ENCODE measurements at places on chromosomes 2 and 18.
A peak's percentile ranks its signal among the peaks of the same experiment; 100 is the strongest.

GRCh38 chr2:188217264-188217663 lies 74.4 kb upstream of the GULP1 start:
- DNase-seq, result no peak

DNA sequence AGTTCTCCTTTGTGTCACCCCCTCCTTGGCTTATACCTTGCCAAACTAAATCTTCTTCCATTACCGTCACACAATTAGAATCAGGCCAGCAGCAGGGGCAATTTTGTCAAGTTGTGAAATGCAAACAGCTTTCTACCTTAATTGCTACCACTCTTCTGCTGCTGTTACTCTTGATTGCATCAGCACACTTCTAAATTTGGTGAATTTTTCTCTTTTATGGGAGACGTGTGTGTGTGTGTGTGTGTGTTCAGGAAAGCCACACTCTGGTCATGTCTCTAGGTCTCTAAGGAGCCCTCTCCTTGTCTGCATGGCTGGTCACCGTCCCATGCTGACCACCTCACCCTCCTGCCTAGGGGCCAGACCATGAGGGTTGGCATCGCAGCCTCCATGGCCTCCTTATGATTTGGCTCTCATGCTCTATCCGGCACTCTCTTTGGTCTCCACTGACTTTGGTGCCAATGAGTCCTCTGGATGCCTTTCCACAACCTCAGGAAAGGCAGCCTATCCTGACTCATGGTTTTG lies 87.7 kb downstream of the GATA6 start:
- no peak for DNase-seq

- DNase-seq, result peak; percentile 68
Measured at GRCh38 chr2:159902722-159903121, 104.7 kb upstream of the CD302 start.

DNA sequence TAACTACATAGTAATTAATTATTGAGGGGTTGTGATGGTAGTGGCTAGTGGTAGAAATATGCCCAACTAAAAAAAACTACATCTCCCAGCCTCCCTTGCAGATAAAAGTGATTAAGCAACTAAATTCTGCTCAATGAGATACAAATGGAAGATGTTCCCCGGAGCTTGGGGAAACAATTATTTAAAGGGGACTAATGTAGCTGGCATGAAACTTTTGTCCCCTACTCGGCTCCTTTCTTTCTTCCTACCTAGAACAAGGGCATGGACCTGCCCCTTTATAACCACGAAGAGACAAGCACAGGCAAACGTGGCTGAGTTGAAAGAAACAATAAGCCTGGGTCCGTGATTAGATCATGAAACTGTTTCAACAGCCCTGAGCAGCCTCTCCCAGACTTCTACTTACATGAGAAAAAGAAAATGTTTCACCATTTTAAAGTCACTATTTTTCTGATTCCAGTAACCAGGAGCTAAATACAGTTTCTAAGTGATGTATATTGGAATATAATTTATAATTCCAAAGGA lies 236.9 kb downstream of the SCG2 start:
- no peak for DNase-seq

GRCh38 chr18:52598921-52599320 lies 258.9 kb downstream of the DCC start:
- no peak for DNase-seq

DNA sequence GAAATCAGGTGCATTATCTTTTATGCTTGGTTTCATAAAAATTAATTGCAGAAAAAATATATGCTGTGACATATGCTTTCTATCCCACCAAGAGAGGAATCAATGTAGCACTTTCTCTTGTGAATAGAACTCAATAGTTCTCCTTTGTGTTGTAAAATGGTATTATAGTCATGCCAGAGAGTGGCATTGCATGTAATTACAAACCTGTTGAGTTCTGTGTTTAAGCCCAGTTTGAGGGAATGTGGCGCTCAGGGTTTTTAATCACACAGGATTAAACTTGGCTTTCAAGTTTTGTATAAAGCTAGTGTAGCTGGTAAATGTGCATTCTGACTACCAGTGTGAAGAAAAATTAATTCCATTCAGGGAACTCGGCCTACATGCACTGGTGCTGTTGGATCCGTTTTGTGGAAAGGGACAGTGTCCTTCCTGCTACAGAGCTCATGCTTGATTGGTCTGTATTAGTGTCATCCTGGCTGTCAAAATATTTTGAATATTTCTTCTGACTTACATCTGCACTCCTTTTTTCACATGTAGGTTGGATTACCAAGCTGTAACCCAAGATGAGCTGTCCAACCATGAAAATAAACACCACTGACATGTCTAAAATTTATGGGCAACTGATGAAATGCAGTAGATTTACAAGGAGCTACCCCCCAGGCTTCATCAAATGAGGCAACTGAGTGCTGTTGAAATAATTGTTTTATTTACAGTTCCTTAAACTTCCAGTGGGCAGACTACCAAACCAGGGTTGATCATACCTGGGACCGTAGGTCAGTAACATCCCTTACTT lies 80.3 kb downstream of the SLC4A3 start:
- DNase-seq, result no peak

DNA sequence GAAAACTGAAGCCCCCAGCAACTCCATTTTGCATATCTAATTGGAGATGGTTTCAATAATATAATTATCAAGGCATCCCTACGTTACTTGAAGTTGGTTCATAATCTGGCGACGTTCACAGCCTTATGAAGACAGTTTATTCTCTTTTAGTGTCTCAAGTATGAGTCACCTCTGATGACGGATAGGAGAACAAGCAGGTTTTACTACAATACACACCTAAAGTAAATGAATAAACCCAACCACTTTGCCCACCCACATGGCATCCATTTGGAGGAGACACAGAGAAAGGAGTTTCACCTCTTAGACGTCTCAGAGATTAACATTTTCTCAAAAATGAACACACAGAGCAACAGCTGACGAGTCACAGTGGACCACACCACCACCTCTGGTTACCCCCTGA lies 40.8 kb downstream of the BCL11A start:
- no peak for DNase-seq

DNA sequence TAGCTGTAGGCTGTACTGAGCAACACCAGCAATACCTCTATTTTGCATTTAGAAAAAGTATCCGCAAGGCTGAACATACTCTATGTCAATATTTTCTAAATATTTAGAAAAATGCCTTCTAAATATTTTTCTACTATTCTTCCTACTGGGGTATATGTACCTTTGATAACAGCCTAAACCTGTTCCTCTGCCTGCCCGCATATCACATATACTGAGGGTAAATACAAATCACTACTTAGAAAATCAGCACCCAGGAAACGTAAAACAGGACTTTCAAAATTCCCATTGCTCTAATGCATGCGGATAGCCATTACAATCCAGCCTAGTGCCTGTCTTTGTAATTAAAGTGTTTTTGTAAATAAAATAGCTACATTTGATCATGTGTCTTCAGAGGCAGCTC lies 56.1 kb downstream of the NCKAP5 start:
- DNase-seq, result no peak

GRCh38 chr18:60794802-60795201 lies 422.2 kb upstream of the MC4R start:
- no peak for DNase-seq

DNA sequence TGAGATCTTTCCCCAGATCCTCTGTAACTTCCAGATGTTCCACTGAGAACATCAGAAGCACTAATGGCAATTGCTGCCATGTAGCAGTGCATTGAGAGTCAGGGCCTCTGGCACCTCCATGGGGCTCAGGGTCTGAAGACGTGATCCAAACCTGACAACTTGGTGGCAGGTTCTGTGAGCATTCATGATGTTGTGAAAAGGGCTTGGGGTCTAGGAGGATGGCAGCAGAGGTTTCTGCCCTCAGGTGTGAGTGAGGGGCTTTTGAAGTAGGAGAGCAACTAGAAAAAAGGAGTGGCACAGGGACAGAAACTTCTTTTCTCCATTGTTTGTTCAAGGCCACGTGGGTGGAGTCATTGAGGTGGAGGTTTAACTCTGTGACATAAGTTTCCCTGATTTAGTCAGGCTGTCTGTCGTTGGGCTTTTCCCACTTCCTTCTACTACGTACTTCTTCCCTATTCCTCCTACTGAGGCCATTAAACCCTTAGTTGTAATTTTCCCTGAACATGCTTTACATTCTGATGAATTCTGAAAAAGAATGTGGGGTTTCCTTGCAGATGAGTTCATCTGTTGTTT lies 13.1 kb downstream of the CFLAR start:
- DNase-seq, result peak; percentile 80
